ENCODE measurements at places on chromosomes 6 and 20.

DNA sequence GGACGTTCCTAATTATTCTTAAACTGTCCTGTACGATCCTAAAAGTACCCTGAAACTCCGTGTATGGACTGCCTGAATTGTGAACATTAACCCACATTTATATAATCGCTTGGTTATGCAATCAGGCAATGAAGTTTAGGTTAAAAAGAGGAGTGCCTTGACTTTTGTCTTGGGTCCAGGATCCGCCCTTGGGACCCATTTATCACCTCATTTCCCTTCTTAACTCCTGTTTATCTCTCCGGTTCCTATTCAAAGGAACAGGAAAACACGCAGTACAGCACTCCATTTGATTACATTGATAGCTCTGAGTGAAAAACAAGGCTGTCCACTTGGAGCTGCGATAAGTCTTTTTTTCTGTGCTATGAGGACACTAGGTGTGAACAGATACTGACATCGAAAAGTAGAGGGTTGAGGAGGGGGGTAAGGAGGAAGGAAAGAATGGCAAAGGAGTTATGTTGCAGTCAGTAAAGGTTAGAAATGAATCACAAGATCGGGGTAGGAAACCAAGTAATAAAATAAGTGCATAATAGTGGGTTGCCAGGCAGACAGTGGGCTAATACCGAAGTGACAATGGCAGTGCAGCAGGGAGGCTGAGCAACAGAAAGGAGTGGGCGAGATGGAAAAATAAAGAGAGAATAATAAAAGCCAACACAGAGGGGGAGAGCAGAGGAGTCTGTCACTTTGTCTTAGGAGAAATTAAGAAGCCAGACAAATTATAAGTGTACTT lies 15.9 kb upstream of the PCK1 start:
- DNase-seq = no peak

DNA sequence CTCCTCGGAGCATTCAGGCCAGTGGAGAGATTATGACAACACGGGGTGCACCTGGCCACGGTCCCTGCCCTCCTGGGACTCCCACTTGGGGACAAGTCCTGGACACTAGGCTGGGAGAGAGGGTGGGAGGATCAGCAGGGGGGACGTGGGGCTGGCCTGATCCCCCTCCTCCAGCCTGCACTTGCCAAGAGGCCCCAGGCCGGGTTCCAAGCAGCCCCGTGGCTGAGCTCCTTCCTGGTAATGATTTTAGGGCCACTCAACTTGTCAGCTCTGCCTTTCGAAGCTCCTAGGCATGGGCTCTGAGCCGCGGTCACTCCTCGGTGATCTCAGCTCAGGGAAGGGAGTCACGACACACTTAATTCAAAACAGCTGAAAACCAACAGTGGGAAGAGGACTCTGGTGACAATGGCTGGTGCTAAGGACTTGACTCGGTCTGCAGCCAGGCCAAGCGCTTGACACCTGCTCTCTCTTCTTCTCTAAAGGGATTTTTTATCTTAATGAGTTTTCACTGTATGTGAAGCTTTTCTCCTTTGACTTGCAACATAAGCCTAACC lies 161.7 kb downstream of the BMP7 start:
- DNase-seq = no peak

DNA sequence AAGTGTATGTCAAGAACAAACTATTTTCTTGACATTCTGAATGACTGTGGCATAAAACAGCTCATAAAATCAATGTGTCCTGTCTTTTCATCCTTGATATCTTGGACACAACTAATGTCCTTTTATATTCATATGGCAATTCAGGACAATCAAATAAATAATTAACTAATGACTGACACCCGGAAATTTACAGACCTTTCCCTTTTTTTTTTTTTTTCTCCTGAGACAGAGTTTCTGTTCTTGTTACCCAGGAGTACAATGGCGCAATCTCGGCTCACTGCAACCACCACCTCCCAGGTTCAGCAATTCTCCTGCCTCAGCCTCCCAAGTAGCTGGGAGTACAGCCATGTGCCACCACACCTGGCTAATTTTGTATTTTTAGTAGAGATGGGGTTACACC lies 107.1 kb upstream of the LGSN start:
- no peak for DNase-seq

DNA sequence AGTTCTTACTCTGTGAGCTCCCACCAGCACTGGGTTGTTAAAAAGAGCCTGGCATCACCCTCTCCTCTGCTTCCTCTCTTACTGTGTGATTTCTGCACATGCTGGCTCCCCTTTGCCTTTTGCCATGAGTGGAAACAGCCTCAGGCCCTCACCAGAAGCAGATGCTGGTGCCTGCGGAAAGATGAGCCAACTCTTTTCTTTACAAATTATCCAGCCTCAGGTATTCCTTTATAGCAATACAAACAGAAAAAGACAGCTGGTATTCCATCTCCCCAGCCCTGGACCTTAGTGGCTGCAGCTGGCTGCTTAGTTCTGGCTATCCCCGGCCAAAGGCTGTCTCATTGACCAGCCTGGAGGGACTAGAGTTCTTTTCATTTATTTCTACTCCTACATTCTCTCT lies 129.1 kb downstream of the IMPG1 start:
- DNase-seq = no peak

GRCh38 chr6:158999154-158999665 lies 792 bp downstream of the RSPH3 start:
- no peak for DNase-seq

DNA sequence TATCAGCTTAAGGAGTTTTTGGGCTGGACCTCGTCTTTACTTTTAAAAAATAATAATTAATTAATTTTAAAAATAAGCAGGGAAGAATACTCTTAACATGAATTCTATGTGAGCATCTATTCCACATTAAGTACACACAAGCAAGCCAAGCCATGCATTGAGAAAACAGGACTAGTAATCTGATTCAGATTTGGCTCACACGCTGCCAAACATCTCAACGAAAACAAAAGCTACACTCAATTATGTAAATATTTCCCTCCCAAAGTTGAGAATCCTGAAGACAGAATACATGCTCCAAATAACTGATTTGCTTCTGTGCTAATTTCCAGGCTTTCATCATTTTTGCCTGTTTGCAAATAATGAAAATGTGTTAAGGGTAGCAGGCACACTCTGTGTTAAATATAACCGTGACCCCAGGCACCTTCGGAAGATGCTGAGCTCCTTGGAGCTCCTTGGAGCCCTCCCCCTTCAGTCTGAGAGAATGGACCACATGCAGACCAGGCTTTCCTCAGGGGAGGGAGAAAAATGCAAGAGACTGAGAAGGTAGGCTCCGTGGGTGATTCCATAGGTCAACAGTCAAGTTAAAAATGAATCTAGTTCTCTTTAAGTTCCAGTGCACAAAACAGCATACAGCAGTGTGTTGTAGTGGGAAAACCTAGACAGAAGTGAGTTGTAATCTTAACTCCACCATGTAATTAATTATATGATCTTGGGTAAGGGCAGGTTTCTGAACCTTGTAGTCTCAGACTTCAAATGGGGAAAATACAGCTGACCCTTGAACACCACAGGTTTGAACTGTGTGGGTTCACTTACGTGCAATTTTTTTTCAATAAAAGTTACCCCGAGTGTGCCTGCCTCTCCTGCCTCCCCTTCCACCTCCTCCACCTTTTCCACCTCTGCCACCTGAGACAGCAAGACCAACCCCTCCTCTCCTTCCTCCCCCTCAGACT lies 161.3 kb upstream of the RREB1 start:
- no peak for DNase-seq

DNA sequence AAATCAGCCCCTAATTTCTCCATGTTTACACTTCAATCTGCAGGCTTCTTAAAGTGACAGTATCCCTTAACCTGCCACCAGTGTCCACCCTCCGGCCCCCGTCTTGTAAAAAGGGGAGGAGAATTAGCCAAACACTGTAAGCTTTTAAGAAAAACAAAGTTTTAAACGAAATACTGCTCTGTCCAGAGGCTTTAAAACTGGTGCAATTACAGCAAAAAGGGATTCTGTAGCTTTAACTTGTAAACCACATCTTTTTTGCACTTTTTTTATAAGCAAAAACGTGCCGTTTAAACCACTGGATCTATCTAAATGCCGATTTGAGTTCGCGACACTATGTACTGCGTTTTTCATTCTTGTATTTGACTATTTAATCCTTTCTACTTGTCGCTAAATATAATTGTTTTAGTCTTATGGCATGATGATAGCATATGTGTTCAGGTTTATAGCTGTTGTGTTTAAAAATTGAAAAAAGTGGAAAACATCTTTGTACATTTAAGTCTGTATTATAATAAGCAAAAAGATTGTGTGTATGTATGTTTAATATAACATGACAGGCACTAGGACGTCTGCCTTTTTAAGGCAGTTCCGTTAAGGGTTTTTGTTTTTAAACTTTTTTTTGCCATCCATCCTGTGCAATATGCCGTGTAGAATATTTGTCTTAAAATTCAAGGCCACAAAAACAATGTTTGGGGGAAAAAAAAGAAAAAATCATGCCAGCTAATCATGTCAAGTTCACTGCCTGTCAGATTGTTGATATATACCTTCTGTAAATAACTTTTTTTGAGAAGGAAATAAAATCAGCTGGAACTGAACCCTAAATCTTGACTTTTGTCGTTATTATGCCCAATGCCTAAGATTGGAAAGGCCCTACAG lies 4.5 kb downstream of the SOX4 start:
- DNase-seq = no peak

DNA sequence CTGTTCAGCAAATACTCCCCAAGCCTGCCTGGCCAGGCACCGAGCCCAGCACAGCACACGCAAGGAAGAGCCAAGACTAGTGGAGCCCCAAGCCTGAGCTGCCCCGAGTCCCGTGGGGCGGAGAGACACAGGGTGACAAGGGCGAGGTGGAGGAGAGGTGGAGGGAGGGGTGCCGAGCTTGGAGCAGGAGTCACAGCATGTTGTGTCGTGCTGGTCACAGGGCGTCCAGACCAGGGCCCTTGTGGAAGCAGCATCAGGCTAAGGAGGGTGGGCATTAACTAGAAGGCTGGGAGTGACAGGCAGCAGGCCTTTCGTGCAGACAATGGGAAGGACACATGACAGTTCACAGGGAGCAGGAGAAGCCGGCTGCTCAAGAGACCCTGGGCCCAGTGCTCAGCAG lies 391.6 kb downstream of the TAF4 start:
- no peak for DNase-seq

GRCh38 chr6:13573669-13574110 lies 711 bp upstream of the SIRT5 start:
- DNase-seq = no peak

GRCh38 chr20:48292806-48293205 lies 507.5 kb upstream of the SULF2 start:
- no peak for DNase-seq

DNA sequence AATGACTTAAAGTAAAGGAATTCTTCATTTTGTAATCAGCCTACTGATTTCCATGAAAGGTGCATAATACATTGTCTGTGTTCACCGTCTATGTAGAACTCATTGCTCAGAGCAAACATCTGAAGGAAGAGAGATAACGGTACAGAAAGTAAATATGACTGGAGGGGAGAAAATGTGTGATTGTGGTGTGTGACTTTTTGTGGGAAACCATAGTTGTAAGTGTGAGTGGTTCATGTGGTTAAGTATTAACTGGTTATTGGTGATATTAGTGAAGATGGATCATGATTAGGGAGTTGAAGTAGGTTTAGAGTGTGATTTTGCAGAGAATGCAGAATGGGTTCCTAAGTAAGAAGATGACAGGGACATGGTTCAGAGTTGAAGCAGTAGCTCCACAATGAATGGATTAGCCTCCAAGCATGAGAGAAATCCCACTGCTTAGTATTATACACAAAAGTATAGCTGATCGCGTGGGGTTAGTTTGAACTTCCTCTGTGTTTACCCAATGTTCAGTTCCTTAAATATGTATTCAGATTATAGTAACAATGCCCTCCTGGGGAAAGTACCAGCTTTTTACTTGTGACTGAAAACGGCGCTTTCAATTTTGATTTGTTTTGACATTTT lies 368.9 kb downstream of the UTRN start:
- no peak for DNase-seq

- no peak for DNase-seq
Measured at GRCh38 chr6:118203545-118203944, 296.5 kb downstream of the SLC35F1 start.

GRCh38 chr20:33983371-33983770 lies 10.3 kb upstream of the RALY start:
- no peak for DNase-seq

DNA sequence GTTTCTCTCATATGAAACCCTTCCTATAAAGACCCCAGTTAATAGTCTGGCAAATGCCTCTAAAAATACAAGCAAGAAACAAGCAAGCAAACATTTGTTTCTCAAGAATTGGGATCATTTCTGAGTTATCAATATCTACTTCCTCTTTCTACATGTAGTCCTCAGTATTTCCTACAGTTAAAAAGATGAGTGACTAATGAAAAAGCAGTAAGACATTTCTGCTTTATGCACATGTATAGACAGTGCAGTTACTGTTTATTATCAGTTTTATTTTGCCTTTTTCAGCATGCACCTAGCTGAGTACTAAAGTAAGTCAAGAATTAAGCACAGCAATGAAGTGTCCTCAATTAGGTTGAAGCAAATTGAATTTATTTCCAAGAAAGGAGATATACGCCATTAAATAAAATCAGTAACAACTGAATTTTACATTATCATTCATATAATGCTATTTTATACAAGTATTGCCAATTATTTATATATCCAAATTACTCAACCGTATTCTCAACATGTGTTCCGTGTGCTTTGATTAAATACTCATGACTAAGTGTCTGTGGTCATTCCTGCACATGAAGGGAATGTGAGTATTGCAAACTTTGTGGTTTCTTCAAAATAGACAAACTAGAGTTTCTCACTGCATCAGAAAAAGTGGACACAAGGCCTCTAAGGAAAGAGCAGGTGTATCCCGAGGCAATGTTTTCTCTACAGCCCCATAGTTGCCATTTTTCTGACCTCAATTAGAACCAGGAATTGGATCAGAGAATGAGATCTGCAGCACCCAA lies 159.3 kb upstream of the MARCKS start:
- DNase-seq = no peak

- DNase-seq = no peak
Measured at GRCh38 chr6:148457843-148458159, 115.2 kb downstream of the SASH1 start.

DNA sequence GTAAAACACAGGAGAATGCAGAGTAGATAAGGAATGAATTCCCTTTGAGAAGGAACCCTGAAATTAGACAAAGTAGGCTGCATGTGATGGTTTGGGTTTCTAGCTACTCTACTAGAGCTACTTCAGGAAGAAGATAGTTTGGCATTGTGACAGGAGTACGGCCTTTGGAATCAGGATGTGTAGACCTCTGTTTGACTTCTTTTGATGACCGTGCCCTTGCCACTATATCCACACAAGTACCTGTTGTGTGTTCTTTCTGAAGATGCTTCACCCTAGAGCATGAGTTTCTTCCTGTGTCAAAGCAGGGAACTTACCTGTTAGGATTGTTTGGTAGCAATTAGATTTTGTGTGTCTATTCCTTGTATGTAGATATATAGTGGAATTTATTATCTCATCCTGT lies 41.7 kb downstream of the CD2AP start:
- no peak for DNase-seq

- DNase-seq = no peak
Measured at GRCh38 chr6:133447924-133448323, 206.8 kb downstream of the EYA4 start.

- DNase-seq = no peak
Measured at GRCh38 chr6:130694606-130695005, 132.6 kb upstream of the SMLR1 start.

All from keratinocyte (primary cell).